ENCODE measurements at places on chromosomes 12 and 14. TPM values are rescaled to one million over a fixed set of nuclear protein-coding genes. Genes with fewer than 3 reads are reported as not detected.

ENDOU gene
- polyA plus RNA-seq = not detected

CEBPE gene
- polyA plus RNA-seq = 2.9 TPM

MEG3 gene
- not detected for polyA plus RNA-seq

GUCY2C gene
- polyA plus RNA-seq = 0.14 TPM

ZFYVE26 gene
- polyA plus RNA-seq = 17.6 TPM

FKBP4 gene
- 19.3 TPM for polyA plus RNA-seq

PIK3C2G gene
- not detected for polyA plus RNA-seq

C12orf54 gene
- polyA plus RNA-seq = not detected

FAM186B gene
- polyA plus RNA-seq = not detected

GALNT6 gene
- polyA plus RNA-seq = 12.2 TPM

POTEM gene
- not detected for polyA plus RNA-seq

ANKS1B gene
- polyA plus RNA-seq = not detected

VAMP1 gene
- 24.6 TPM for polyA plus RNA-seq

P2RX7 gene
- 20.5 TPM for polyA plus RNA-seq

TEX22 gene
- 0.57 TPM for polyA plus RNA-seq

HOXC6 gene
- polyA plus RNA-seq = not detected

MYO1A gene
- 0.22 TPM for polyA plus RNA-seq

STON2 gene
- 2.1 TPM for polyA plus RNA-seq

CLEC6A gene
- polyA plus RNA-seq = 3.2 TPM

NPFF gene
- polyA plus RNA-seq = 0.79 TPM

GDF11 gene
- 0.09 TPM for polyA plus RNA-seq

ASCL1 gene
- not detected for polyA plus RNA-seq

L3HYPDH gene
- 5.3 TPM for polyA plus RNA-seq

LLPH gene
- 33.4 TPM for polyA plus RNA-seq

PAH gene
- polyA plus RNA-seq = not detected

MSRB3 gene
- polyA plus RNA-seq = 1.0 TPM

PPM1H gene
- polyA plus RNA-seq = 1.9 TPM

SYNDIG1L gene
- 0.09 TPM for polyA plus RNA-seq

GALNT9 gene
- polyA plus RNA-seq = not detected

CPNE6 gene
- not detected for polyA plus RNA-seq

BATF gene
- 25.8 TPM for polyA plus RNA-seq

ART4 gene
- not detected for polyA plus RNA-seq

SOAT2 gene
- not detected for polyA plus RNA-seq

INHBE gene
- polyA plus RNA-seq = not detected

SIX4 gene
- not detected for polyA plus RNA-seq

RAB21 gene
- polyA plus RNA-seq = 31.1 TPM

CCDC38 gene
- not detected for polyA plus RNA-seq

PRMT5 gene
- polyA plus RNA-seq = 44.1 TPM

MAP1LC3B2 gene
- 1.1 TPM for polyA plus RNA-seq

CCND2 gene
- 2.9 TPM for polyA plus RNA-seq

USP44 gene
- 0.12 TPM for polyA plus RNA-seq

Data from CD14-positive monocyte (primary cell).